ENCODE measurements at places on chromosomes 5 and 9.

GRCh38 chr5:127981498-127981897 lies 102.1 kb upstream of the SLC12A2 start:
- DNase-seq: no peak

- peak; percentile 62 for DNase-seq
Measured at GRCh38 chr9:133709015-133709611, 29.0 kb downstream of the SARDH start.

DNA sequence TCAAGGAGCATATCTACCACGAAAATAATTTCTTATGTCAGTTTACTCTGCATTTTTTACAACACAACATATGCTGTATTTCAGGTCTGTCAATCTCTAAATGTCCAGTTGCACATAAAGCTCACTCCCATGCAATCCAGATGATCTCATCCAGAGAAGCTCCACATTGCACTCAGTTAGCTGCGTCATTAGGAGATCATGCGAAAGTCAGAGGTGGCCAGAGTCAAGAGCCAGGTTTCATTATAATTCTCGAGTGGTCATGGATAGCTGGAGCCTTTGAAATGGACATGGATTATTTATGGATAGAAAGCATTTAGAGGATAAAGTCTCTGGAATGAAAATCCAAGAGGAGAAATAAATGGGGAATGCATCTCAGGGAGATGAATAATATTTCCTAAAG lies 232.3 kb downstream of the GAS1 start:
- DNase-seq: no peak

DNA sequence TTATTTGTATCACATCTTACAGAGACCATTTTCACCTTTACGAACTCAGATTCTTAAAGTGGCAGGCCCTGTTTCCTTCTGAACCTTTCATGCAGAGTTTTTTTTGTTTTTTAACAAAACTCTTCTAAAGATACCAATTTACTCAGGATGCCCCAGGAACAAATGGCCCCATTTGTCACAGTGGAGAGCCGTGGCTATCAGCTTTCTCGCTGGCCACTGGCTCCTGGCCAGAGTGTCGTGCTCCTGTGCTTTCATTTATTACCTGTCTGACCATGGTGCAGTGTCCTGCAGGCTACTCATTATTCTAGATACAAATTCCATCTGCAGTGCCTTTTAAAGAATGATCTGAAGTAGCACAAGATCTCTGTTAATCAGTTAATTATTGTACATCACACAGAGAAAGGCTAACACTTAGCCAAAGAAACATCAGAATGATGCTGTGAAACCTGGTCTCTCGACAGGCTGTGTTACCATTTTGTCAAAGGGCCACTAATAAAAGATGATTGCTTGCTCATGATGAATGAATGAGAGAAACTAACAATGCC lies 27.8 kb downstream of the ADRA1B start:
- DNase-seq: no peak

DNA sequence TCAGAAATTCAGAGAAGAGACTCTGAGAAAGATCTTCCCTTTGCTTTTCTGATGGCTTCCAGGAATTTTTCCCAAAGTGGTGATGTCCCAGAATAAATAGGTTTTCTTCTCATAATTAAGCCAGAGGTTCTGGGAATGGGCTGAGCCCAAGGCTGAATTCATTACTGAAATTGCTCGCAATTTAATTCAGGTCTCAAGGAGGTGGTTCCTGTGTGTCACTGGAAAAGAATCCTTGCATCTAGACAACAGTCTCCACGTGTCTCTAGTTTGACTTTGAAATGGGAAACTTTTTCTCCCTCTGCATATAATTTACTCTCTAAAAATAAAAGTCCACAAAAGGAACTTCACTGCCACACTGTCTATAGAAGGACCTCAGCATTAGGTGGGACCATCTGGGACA lies 27.8 kb upstream of the STX17 start:
- DNase-seq: no peak

GRCh38 chr5:137069358-137069757 lies 429.8 kb downstream of the SPOCK1 start:
- DNase-seq: no peak

- DNase-seq: no peak
Measured at GRCh38 chr9:82466616-82467260, 478.2 kb downstream of the SPATA31D1 start.

GRCh38 chr9:116319480-116319879 lies 165.9 kb downstream of the PAPPA start:
- no peak for DNase-seq

DNA sequence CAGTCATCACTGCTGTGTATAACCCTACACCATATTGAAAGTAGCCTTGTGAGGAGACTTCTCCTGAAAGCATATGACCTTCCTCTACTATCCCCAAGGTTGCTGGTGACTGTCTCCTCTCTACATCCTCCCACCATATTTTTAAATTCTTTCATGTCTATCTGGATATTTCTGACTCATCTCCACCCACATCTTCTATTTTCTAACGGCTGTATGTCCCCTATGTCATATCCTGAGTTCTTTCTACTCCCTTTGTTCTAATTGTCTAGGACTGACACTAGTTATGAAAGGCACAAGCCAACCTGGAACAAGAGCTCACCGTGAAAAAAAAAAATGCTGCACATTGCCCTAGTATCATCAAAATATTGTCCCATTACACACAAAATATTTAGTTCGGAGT lies 218.3 kb upstream of the ZNF462 start:
- DNase-seq: no peak

DNA sequence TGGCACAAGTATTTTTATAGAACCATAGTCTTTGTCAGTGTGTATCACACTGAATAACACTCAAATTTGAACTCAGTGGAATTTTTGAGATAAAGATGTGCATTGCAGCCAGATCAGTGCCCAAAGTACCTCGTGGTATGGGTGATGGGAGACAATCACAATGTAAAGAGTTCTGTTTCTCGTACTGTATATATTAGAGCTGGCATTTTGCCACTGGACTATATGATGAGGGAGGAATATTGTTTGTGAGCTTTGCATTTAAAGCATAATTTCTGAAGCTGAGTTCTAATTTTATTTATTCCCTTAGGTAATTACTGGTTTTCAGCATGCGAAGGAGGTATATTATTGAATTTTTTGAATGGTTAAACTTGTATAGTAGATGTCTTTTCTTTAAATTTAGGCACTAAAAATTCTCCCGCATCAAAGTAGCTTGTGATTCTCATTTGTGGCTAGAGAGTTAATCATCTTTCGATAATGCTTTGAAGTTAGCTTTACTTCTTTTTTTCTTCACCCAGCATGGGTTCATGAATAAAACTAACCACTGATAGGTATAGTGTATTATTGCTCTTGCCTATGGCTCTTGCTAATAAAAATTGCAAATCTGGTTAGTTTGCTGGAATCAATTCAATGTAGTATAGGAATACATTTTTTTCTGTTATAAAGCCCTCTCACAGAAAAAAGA lies 43.1 kb downstream of the PAM start:
- no peak for DNase-seq

- no peak for DNase-seq
Measured at GRCh38 chr9:33172256-33173238, 5.4 kb upstream of the B4GALT1 start.

DNA sequence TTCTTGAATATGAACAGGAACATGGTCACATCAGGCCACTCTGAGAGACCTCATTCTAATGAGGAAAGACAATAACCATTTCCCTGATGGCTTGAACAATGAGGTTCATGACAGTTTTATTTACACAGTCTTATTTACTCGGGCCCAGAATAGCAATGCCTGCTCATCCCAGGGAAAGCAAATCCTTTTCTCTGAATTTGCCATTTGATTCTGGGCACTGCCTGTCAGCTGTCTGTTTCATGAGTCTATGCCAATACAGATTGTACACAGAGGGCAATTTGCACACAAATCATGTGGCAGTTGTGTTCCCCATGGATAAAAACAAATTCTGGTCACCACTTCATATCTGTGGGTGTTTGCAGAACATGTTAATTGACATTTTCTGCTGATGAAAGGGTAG lies 492.5 kb downstream of the ACTL7B start:
- no peak for DNase-seq

DNA sequence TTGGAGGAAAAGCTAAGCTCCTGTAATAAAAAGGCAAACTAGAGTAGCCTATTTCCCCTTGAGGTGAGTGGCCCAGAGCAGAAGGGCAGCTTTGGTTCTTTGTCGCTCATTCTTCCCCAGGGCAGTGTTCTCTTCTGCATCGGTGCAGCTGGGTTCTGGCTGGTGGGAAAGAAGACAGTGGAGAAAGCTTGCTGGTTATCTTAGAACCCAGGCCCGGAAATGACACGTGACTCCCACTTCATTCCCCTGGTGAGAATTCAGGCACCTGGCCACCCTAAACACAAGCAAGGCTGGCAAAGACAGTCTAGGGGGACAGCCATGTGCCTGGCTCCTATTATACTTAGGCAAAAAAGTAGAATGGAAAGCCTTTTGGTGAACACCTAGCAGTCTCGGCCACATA lies 32.5 kb upstream of the GSN start:
- DNase-seq: no peak

DNA sequence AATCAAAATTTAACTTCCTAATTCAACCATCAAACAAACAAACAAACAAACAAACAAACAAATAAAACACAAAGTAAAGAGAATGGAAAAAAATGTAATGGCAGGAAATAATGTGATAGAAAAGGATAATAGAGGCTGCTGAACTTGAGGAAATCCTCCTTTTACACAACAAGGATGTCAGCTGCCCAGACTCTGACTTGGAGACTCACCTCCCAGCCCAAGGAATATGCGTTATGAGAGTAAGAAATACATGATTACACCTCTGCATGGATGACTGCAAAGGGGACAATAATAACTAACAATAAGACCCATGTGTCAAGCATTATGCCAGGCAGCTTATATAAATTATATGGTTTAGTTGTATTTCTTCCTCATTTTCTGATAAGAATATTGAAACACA lies 46.6 kb upstream of the JAK2 start:
- DNase-seq: no peak

GRCh38 chr9:21782205-21782604 lies 20.2 kb upstream of the MTAP start:
- no peak for DNase-seq

- DNase-seq: no peak
Measured at GRCh38 chr5:18088020-18088579, 453.8 kb downstream of the TAF11L14 start.

DNA sequence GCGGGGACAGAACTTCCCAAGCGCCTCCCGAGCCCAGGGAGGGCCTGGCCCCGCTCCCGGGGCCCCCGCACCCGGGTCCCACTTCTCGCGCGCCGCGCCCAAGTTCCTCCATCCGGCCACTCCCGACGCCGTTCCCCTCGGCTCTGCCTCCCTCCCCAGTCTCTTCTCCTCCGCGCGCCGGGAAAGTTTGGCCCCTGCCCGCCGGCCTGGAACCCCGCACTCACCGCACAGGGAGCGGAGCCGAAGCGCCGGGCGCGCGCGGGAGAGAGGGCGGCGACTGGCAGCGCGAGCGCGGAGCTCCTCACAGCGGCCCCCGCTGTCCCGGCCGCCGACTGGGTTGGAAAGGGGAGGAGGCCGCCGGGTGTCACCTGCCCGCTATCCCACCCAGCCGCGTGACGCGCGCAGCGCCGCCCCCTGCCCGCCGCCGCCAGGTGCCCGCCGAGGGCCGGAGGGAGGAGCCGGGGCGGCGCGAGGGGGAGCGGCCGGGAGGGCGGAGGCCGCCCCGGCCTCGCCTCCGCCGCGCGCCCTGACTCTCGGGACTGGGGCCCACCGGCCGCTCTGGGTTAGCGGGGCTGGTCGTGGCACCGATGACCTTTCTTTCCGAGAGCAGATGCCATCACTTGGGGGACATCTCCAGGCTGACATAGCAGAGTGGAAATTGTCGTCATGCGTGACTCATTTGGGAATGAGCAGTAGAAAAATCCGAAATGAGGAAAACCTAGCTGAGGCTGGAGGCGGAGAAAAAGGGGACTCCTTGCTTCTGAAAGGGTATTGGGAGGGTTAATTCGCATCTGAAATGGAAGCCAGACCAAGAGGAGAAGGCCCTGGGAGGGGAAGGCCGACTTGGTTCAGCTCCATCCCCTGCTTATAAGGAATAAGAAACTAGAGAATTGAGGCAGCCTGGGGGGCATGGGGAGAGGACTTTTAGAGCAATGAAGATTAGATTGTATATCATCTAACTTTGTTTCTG lies at the start of gene ELOVL7:
TSS of gene ELOVL7 (minus strand) at position 334 of the 970 bp plus-strand sequence. CDS start 56,872 bp downstream, outside the sequence.
- peak; percentile 68 for DNase-seq

GRCh38 chr9:109179801-109180523 lies 12.9 kb upstream of the FRRS1L start:
- no peak for DNase-seq

DNA sequence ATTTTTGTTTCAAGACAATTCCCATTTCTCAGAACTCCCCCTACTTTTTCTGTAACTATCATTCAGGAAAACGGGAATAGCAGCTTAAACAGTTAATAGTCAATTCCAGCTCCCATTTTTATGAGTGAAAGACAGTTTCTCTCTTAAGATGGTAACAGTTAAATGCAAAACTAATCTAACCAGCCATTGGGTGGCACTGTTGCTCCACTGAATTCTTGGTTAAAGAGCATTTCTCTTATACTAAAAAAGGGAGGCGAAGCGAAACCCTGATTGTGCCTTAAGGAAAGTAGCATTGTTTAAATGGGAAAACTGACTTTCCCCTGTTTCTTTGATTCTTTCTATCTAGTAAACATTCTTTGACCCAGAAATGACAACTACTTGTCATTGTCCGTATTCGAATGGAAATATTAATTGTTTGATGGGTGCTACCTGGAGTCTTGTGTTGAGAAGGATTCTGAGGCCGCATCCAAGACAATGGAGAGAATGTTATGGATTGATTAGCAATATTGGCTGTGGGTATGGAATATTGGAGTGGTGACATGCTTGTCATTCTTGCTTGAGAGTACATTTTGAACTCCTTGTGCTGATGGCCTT lies 507.8 kb downstream of the MAT2B start:
- peak; percentile 31 for DNase-seq

DNA sequence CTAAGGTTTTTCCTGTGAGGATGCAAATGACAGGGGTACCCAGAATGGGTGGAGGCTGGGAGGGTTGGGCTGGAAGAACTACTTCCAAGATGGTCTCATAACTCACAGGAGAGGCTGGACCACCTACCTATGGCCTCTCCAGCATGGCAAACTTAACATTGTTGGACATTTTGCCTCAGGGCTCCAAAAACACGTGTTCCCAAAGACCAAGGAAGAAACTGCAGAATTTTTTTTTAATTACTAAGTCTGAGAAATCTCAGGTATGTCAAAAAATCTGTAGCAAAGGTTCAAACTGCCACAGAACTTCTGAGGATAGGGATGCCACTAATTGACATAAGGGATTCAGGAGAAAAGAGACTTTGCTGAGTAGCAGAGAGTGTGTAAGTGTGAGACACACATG lies 270.8 kb downstream of the NNT start:
- DNase-seq: no peak

DNA sequence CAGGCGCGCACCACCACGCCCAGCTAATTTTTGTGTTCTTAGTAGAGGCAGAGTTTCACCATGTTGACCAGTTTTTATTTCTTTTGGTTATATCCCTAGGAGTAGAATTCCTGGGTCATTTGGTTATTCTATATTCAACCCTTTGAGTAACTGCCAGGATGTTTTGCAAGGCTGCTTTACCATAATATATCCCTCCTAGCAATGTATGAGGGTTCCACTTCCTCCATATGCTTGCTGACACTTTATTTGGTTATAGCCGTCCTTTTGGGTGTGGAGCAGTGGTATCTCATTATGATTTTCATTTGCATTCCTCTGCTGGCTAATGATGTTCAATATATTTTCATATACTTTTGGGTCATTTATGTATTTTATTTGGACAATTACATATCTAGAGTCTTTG lies 81.2 kb downstream of the RAB24 start:
- DNase-seq: no peak

Data from activated CD4-positive, alpha-beta memory T cell treated with anti-CD3 and anti-CD28 coated beads for 36 hours (primary cell).